Stimulated activated CD8-positive, alpha-beta memory T cell treated with anti-CD3 and anti-CD28 coated beads, Interleukin-4, amount 100 ng/mL, for 4 hours (primary cell): ENCODE measurements at places on chromosomes 7 and 10.

DNA sequence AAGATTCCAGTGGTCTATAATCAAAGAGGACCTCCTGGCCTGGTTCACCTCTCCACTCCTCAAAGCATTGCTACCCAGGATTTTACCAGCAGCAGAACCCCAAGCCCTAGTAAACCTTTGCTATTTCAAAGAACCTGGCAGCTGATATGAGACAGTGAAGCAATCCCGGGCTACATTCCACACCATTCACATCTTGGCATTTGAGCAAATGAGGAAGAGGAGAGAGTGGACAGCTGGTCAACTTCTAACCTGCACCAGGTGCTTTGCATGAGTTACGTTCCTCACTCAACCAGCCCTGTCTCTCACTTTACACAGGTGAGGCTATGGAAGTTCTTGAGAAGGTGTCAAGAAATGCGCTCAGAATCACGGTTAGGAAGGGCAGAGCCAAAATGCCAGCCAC is 1.1 kb downstream of the CCDC3 start:
- DNase-seq = no peak

GRCh38 chr7:137146552-137147337 is 196.8 kb downstream of the PTN start:
- no peak for DNase-seq

DNA sequence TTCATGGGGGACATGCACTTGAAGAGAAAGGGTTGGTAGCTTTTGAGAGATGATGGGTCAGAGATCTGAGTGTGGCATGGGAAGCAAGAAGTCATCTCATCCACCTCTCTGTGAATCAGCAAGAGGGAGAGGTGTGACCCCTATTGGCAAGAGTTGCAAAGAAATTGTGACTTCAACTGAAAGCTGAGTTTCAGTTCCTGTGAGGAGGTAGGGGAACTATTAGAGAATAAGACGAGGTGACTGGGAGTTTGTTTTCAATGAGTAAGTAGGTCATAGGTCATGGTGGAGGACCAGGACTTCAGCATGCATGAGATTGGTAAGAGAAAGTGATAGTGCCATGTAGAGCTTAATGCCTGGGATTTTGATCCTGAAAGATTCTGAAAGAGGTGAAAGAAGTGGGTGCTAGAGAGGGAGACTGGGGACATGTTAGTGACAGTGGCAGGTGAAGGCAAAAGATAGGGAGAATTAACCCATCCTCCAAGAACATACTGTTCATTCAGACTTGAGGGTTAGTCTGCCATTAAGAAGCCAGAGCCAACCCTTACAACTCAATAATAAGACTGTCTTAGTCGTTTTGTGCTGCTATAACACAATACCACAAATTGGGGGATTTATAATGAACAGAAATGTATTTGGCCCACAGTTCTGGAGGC is 75.5 kb upstream of the CAPZA2 start:
- no peak for DNase-seq

GRCh38 chr7:137992104-137992549 is 9.8 kb downstream of the CREB3L2 start:
- DNase-seq = no peak

GRCh38 chr7:118104812-118105441 is 79.0 kb upstream of the LSM8 start:
- no peak for DNase-seq

- no peak for DNase-seq
Measured at GRCh38 chr10:5411941-5412276, 448 bp upstream of the NET1 start.

- DNase-seq = no peak
Measured at GRCh38 chr10:23630885-23631284, 192.0 kb downstream of the OTUD1 start.

DNA sequence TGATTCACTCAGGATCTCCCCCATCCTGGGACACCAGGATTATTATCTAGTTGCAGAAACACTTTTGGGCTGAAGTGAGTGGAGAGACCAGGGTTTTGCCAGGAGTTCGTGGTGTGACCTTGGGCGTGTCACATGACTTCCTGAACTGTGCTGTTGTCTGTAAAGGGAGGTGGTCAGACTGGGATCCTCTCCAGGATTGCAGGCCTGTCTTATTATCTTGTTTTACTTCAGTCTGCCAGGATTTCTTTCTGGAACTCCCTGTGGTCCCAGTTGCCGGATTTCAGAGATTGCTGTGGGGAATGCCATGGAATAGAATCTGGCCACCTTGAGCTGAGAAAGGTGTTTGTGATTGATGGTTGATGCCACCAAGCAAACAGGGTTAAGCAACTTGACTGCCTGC is 35.8 kb downstream of the CRCP start:
- no peak for DNase-seq

DNA sequence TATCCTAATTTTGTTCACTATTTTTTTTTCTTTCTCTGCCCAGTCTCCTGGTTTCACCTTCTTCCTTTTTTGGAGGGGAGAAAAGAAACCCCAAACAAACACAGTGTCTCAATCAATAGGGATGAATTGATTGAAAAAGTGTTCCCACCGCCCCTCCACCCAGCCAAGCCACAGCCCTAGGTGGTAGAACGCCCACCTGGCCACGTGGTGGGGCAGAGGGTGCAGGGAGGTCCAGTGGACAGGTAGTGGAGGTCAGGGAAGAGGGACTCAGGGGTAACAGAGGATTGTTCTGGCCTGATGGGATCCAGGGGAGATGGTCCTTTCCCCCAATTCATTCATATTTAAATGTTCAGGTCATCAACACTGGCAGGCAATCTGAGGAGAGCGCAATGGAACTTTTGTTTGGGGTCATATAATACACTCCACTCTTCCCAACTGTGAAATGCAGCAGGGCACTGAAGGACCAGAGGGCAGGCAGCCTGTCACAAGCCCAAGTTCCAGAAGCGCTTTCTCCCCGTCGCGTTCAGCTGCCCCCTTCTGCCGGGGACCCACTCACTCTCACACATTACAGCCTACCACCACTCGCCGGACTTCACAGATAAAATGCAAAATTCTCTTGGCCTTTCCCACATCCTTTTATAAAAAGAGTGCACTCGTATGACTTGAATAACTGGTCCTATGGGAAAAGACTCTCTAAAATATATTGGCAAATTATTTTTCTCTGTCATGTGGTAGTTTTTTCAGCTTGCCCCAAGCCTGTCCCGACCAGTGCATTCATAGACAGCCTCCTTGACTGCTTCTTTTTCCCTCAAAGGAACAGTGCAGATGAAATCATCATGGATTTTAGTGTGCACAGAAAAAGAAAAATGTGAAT is 1.6 kb downstream of the INHBA start:
- no peak for DNase-seq

- no peak for DNase-seq
Measured at GRCh38 chr10:42930516-42931192, 146.2 kb upstream of the RET start.

- DNase-seq = no peak
Measured at GRCh38 chr7:158749396-158749795, 44.8 kb upstream of the NCAPG2 start.

DNA sequence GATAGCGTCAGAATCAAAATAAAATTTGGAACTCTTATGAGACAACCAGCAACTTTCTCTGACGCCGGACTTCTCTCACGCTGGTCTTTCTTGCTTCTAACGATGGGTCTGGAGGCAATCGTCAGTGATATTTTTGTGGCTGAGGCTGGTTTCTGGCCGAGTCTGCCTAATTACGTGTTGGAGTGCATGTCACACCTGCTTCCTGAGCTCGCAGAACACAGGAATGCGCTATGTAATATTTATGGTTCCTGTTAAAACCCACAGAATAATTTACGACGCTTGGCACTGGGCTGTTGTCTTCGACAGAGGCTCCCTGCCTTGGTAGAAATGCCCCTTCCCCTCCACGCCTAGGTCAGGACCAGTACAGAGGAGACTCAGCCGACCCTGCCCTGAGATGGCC is 64.9 kb downstream of the NPTX2 start:
- no peak for DNase-seq

DNA sequence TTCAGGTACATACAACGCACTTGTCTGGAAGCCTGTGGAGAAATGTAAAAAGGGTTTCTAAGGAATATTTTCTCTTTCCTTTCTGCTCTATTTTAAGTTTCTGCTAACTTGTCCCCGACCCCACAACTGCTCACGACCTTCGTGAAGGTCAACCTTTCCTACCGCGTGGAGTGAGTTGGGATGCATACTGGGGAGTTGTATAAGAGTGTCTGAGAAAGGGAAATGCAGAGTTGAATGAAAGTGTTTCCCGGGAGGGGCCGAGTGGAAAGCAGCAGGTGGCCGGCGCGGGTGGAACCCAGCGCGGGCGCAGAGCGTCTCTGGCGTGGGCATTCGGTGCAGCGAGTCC is 17.9 kb upstream of the ACBD5 start:
- no peak for DNase-seq

DNA sequence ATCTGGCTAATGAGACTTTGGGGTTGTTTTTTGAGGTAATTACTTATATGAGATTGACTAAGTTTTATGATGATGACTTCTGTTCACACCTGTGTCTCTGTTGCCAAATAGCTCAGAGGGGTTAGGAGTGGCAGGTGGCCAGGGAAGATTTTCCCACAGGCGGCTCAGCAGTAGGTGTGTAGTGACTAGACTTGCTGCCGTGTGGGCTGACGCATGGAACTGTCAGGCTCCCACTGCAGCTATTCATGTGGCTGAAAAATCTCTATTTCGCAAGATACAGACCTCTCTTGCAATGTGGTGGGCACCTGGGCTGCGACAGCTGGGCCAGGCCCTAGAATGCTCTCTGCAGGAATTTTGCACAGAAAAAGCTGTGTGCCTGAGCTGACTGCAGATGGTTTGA is 1.4 kb downstream of the CPA4 start:
- no peak for DNase-seq

- DNase-seq = no peak
Measured at GRCh38 chr7:117019287-117019686, 66.0 kb downstream of the ST7 start.
